Breast epithelium (tissue), 4 donors: ENCODE measurements at places on chromosomes 1 and 21. TPM values are rescaled to one million over a fixed set of nuclear protein-coding genes. Genes with fewer than 3 reads are reported as not detected.

- DNase-seq = no peak
Measured at GRCh38 chr1:44645476-44646244, 28.6 kb downstream of the TMEM53 start.

DNA sequence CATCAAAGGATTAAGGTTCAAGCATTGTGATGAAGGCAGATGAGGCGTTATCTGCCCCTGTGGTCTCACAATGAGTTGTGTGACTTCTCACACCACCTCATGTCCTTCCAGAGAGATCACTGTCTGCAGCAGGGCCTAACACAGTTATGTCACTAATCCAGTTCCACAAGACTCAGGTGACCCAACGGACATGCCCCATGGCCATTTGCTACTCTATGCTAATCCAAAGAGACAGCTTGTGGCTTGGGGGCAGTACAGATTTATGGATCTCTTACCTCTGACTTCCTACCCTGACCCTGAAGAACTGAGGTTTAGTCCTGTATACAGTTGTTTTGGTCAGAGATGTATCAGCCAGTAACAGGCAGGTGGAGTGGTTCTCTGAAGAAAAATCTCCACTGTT is 147.1 kb downstream of the GLUL start:
- no peak for DNase-seq

- no peak for DNase-seq
Measured at GRCh38 chr1:214901718-214902117, 180.8 kb upstream of the KCNK2 start.

GRCh38 chr1:116418091-116418830 is 45.2 kb downstream of the ATP1A1 start:
- peak; percentile 76 for DNase-seq

DNA sequence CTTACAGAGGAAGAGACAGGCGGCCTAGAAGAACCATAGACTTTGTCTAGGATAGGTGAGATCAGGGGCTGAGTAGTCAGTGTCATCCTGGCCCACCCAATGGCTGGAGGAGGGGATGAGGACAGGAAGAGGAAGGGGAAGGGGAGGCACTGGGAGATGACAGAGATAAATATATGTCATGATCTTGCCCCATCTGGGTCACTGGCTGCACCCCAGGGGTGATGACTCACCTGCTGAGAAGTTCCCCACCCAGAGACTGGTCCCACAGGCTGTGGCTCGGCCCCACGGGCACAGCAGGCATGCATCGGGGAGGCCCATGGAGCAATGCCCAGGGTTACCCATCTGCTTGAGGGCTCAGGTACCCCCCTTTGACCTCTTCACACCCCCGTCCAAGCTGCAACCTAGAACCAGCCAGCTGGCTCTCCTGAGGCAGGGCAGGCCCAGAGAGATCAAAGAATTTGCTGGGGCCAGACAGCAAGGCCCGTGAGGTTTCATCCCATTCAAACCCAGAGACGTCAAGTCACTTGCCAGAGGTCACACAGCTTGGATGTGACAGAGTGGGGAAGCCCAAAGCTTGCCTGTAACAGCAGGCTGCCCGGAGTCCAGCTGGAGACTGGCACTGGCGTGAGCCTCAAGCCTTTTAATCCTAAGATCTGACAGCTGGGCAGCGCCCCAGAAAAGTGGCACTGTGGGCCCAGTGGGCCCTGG is 34.7 kb upstream of the CASZ1 start:
- DNase-seq = no peak

DNA sequence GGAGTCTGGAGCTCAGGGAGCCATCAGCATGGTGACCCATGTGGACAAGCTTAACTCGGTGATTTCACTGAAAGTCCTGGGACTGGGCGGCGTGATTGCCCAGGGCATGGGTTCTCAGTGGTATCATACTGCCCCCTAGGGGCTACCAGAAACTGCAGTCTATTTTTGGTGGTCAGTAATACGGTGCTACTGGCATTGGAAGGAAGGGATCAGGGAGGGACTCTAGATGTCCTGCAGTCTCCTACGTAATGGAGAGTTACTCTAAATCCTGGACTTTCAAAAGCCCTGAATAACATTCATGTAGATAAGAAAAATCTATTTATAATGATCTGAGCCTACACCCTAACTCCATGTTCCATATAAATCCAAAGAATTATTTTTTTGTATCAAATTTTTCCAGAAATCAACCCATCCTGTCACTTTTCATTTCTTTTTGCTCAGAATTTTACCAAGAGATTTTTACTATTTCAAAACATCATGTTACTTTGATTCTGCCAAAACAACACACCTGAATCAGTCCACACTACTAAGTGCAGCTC is 37.3 kb downstream of the PABPC4 start:
- DNase-seq = no peak

GRCh38 chr1:160608941-160609340 is 29.6 kb upstream of the CD84 start:
- no peak for DNase-seq

GRCh38 chr1:46184920-46185658 is 8.8 kb upstream of the P3R3URF start:
- DNase-seq = no peak

DNA sequence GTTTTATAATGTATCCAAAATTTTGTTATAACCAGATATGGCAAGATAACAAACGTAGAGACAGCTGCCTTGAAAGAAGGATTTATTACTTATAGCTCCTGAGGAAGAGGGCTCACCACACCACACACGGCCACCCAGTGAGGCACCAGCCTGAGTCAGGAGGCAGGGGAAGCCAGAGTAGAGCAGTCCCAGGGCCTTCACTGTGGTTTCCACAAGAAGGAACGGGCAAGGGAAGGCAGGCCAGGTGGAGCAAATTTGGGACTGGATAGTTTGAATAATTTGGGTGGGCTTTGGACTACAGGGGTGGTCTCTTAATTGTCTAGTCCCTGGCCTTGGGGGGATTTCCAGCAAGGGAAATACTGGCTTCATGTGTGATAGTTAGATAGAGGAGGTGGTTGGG is 72.5 kb downstream of the RRAGC start:
- DNase-seq = no peak

- no peak for DNase-seq
Measured at GRCh38 chr1:36971852-36972618, 62.3 kb downstream of the GRIK3 start.

- DNase-seq = no peak
Measured at GRCh38 chr1:15081102-15081501, 72.4 kb upstream of the TMEM51 start.

DNA sequence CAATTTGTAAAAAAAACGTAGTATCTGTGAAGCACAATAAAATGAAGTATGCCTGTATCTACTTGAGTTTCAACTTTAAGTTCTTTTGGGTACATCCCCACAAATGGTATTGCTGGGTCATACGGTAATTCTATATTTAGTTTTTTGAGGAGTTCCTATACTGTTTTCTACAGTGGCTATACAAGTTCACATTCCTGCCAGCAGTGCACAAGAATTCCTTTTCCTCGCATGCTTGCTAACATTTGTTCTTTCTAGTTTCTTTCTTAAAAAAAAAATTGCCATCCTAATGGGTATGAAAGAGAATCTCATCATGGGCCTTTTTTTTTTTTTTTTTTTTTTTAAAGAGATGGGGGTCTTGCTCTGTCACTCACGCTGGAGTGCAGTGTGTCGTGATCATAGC is 41.9 kb downstream of the UCK2 start:
- DNase-seq = no peak

DNA sequence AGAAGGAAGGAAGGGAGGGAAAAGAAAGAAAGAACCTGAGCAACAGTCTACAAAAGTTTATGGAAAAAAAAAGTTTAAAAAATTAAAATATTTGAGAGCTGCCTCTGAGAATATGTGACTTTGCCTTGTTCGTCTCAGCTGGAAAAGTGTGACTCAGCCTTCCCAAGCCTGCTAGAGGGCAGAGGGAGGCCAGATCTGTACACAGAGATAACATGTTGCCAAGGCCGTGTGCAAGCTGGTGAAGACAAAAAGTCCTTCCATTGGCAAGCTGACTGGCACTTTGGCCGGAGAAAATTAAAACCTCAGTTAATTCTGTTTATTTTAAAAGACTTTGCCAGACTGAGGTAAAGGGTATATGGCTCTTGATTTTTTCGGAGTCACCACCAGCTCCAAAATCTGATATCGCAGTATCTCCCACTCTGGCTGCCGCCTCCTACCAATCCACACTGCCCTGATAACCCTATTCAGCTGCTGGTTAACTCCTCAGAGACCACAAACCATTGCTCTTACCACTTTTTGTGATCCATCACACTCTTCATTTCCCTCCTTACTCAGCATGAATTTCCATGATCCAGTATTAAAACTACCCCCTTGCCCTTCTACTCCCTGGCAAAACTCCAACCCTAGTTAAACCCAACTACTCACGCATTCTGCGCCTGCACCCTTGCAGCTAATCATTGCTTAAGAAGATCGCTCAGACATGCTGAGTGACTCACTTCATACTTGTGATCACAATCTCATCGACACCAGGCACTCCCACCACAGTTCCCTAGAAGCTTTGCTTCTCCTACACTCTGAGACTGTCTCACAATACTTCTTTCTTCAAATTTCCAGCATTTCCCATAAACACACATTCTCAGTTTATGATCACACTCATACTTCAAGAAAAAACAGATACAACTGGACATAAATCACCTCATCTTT is 5.7 kb upstream of the PPP1R15B start:
- DNase-seq = peak; percentile 73

DNA sequence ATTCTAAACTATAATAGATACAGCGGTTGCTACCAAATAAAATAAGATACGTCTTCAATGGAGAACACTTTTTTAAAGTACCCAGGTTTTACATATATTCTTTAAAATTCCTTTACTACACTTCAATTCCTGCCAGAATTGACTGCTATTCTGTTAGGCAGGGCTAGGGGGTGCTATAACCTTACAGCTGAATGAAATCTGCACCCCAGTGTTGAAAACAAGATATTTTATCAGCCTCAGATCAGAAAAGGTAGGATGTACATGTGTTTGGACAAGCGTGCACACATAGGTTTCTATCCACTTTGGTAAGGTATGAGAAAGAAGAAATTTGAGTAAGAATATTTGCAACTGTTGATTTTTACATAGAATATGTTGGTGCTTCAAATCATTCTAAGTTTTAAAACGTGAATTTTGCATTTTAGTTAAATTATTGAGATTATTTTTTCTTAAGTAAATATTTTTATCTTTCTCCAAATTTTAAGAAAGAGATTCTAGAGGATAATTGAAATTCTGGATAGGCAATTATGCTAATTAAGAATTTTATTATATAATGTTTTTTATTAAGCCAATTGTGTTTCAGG is 490.8 kb upstream of the ADGRL4 start:
- no peak for DNase-seq

- DNase-seq = no peak
Measured at GRCh38 chr1:233972951-233973635, 68.6 kb downstream of the SLC35F3 start.

- no peak for DNase-seq
Measured at GRCh38 chr1:165815725-165816124, 11.7 kb upstream of the UCK2 start.

- no peak for DNase-seq
Measured at GRCh38 chr1:111323231-111323630, 32.6 kb downstream of the CHIA start.

GRCh38 chr1:29245876-29246275 is 9.6 kb downstream of the PTPRU start:
- DNase-seq = no peak

DNA sequence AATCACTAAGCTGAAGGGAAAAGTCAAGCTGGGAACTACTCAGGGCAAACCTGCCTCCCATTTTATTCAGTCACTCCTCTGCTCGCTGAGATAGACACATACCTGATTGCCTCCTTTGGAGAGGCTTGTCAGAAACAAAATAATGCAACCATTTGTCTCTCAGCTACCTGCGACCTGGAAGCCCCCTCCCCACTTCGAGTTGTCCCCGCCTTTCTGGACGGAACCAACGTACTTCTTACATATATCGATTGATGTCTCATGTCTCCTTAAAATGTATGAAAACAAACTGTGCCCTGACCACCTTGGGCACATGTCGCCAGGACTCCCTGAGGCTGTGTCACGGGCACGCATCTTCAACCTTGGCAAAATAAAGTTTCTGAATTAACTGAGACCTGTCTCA is 21.5 kb upstream of the HPDL start:
- no peak for DNase-seq

DNA sequence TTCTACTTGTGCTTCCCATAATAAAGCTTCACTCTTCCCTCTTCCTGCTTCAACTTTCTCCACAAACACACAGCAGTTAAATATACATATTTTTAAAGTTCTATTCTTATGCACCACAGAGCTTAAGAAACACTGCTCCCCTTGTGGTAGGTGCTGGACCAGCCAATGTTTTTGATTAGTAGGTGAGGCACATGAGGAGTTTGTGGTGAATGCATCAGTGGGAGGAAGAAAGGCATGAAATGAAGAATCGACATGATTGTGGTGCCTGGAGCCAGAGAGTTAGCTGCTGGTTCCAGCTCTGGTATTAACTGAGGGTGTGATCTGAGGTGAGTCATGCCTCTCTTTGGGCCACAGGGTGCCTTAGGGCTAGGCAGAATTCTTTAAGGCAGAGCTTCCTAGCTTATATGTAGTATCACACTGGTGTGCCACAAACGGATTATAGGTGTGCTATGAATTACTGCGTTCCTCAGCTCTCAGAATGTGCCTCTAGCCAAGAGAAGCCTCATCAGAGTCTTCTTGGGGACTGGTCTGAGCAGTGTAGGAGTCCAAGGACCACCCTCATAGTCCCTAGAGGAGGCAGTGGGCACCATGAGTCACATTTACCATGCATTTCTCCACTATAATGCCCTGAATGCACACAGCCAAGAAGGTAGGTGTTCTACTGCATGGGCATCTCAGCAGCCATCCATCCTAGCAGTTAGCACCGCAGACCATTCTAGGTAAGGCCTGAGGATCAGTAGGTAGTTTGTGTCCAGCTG is 97.4 kb upstream of the SGIP1 start:
- peak; percentile 35 for DNase-seq

- DNase-seq = no peak
Measured at GRCh38 chr1:246709835-246710234, 14.4 kb upstream of the SCCPDH start.

- DNase-seq = no peak
Measured at GRCh38 chr21:35737899-35738346, 322.4 kb downstream of the SETD4 start.

The SERPINC1 gene
- total RNA-seq = 0.32 TPM

The MTX1 gene
- total RNA-seq = 44.8 TPM

The FNDC7 gene
- not detected for total RNA-seq

The STIL gene
- total RNA-seq = 3.2 TPM

The S100A7 gene
- total RNA-seq = not detected

The KCNQ4 gene
- total RNA-seq = 0.32 TPM

The KRTAP13-2 gene
- not detected for total RNA-seq

The KPRP gene
- not detected for total RNA-seq
